Astrocyte of the spinal cord (primary cell): ENCODE measurements at places on chromosomes 3 and 15.

- no peak for DNase-seq
Measured at GRCh38 chr3:47359323-47359722, 21.5 kb upstream of the PTPN23 start.

GRCh38 chr3:189652042-189652441, 20.9 kb downstream of the TP63 start:
- no peak for DNase-seq

DNA sequence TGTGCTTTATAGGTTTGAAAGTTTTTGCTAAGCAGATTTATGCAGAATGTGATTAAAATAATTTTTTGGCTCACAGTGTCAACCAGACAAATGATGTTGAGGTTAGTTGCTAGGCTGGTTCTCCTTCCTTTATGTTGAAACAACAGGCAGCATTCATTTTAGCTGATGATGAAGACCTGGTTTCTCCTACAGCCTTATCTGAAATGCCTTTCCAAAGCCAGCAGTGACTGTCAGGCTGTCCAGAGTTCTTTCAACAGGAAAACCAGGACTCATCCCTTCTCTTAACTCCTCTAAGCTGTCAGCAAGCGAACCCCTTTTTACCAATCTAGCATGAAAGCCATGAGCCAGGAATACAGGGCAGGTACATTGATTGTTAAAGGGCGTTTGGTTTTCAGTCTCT, 84.1 kb downstream of the ZNF609 start:
- no peak for DNase-seq

GRCh38 chr3:197333901-197334639, 35.7 kb upstream of the DLG1 start:
- no peak for DNase-seq

DNA sequence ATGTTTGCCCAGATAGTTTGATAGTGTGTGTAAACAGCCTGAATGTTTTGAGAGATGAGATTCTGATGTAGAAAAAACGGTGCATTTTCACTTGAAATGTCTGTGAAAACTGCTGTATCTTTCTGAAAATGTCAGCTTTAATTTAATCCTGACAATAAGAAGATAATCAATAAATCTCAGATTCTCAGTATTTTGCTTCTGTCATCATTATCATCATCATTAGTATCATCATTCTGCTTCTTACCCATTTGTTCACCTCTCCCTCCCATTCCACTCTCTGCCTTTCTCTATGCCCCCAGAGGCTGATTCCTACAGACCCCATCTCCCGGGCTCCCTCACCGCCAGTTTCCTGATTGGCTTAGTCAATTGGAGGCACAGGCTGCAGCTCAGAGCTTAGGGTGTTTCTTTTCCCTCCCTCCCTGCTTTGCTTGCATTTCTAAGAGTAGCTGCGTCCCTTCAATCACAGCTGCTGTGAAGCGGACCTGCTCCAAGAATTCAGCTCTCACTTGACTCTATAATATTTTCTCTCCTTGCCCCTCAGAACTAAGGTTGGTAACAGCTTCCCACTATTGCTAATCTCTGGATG, 8.2 kb upstream of the SNTN start:
- no peak for DNase-seq

DNA sequence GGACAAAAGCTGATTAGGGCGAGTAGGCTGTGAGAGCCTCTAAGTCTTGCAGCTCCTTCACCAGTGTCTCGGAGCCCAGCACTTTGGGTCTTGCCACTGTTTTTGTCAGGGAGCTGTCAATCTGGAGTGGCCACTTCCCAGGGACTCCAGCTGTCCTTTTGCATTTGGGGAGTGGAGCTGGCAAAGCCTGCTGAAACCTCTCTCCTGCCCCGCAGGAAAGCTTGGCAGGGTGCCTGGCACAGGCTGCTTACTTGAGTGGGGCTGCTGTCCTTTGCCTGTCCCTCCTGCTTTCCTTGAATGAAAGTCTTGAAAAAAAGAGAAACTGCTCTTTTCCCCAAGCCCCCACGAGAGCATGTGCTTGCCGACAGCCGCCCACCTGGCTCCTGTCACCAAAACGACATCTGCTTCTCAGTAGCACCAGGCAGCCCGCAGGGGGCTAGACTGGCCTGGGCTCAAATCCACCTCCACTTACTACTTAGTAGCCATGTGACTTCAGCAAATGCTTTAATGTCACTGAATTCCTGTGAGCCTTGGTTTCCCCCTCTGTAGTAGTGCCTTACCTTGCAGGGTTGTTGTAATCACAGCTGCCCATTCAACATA, 13.7 kb downstream of the USP13 start:
- peak; percentile 36 for DNase-seq

GRCh38 chr3:68988740-68989139, 24.7 kb downstream of the EOGT start:
- DNase-seq, result peak; percentile 65

DNA sequence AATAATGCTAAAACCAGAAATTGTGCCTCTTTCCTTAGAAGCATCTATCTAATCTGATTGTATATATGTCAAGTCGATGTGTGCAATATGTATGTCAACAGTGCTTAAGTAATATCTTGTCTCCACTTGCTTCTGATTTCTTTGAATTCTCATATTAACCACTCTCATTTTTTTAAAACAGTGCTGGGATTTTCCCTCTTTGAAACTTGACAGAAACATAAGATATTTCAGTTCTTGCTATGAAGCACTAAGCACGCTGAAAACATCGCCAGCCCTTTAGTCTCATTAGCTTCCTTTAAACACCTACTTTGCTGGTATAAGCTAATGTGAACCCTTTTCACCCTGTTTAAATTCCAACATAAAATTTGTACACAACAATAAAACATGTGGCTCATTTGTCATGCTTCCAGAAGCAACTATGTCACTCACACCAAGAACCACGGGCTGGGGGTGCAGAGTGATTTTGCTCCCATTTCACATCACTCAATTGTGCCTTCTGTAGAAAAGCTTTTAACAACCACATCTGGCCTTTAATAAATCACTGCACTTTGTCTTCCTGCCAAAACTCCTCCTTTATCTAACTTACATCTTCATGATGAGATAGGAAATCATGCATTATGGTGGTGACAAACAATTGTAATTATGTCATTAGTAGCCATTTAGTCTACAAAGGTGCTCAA, 185.2 kb downstream of the FOXP1 start:
- no peak for DNase-seq

- DNase-seq, result no peak
Measured at GRCh38 chr3:151852074-151852811, 21.2 kb upstream of the SUCNR1 start.

DNA sequence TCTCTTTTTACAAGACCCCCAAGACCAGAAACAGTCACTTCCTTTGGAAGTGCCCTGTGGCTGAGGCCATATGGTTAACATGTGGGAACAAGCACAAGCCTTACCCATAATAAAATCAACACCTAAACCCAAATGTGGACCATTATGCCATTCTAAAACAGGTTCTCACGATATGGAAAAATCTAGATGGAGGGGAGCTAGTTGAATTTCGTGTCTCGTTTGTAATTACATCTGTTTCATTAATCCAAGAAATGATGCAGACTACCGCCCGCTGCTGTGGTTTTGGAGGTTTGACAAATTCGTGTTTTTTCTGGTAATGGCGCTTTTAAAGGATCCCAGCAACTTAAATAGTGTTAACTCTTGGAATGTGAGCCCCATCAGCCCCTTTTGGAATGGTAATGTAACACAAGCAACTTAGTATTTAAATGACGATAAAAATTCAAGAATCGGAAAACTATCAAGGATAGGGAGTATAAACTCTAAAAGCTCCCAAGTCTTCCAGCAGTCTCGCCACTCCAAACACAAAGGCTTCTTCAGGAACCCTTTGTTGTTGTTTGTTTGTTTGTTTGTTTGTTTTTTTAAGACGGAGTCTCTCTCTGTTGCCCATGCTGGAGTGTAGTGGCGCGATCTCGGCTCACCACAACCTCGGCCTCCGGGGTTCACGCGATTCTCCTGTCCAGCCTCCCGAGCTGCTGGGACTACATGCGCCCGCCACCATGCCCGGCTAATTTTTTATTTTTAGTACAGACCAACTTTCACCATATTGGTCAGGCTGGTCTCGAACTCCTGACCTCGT, 1.1 kb downstream of the CNBP start:
- peak; percentile 54 for DNase-seq

DNA sequence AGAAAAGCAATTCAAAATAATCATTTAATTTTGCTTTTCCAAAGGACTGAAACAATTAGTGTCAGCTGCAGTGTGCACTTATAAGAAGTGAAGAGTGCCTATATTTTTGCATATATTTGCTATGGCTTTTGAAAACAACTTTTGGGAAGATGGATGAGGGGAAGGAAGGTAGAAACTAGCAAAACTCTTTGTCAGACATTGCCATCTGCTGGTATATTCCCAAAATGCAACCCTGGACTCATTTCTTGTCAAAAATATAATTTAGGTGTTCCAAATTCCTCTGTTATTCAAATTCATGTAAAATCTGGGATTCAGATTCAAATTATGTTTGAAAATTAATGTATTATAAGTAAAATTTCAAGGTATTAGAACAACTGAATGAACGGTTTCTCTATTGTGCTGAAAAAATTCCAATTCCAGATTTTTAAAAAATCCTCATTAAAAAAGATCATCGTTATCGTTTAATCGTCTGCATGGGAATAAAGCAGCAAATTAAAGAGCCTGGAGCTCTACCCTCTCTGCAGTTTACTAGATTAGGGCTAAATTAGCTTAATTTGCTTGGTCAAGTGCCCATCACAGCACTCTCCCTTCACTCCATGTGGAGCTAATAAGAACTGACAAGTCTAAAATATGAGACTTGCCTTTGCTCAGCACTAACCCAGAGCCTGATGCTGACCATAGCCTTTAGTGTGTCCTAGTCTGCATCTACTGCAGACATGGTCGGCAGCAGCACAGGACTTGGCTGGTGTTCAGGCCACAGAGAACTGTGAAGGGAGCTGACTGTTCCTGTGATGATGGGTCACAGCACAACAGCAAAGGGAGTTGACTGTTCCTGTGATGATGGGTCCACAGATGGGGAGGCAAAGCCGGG, 67.9 kb upstream of the MITF start:
- peak; percentile 43 for DNase-seq

GRCh38 chr3:84621823-84622222, 337.0 kb upstream of the CADM2 start:
- DNase-seq, result no peak

DNA sequence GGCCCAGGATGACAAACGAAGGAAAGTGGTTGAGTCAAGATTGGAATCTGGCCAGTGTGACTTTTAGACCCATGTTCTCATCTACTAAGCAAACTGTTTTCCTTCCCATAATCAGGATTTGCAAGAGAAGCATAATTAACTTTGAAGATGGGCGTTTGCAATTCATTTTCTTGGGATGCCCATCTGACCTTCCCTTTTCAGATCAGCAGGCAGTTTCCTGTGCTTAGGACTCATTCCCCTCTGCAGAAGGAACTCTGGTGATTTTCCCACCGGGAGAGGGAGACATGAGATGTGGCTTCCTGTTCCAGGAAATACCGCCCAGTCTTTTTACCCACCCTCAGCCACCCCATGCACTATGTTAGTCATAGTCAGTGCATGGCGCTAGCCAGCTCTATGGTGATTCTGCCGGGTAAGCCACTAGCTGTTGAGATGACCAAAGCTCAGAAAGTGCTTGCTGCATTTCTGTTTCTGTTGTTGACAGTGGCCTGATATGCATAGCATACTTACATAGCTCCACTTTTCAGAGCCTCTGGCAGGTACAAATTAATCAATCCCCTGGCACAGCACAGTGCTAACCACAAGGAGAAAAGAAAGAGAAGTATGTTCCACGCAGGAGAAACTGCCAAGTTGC, 129.4 kb downstream of the VGLL4 start:
- peak; percentile 96 for DNase-seq

DNA sequence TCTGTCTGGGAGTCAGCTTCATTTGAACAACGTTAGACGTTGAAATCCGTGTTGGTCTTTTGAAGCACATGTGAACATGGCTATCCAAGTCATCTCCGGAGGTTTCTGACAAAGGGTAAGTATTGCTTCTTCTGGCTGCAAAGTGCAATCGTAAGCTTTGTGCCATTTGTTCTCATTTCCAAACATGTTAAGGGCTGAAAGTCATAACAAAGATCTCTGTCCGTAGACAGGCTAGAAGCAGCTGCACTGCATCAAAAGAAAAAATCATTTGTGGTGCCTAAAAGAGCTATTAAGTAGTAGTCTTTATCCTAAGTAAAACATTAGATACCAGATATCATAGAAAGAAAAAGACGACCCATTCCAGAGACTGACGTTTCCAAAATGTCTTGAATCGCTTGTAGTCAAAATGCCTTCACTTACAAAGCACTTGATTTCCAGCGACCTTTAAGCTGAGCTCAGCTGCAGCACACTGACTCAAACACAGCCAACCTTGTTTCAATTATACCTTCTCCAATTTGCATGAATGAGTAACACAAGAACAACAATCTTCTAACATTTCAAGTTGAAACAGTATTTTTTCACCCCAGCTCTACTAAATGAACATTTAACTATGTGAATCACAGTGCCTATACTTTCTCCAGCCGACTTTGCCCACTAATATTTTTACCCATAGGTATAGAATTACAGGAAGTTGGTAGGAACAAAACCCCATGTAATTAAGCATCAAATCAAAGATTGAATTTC, 76.6 kb downstream of the NEDD4 start:
- peak; percentile 85 for DNase-seq

- DNase-seq, result no peak
Measured at GRCh38 chr3:101852983-101853840, 3.9 kb downstream of the NFKBIZ start.

- DNase-seq, result no peak
Measured at GRCh38 chr3:22292681-22293080, 541.7 kb upstream of the ZNF385D start.

DNA sequence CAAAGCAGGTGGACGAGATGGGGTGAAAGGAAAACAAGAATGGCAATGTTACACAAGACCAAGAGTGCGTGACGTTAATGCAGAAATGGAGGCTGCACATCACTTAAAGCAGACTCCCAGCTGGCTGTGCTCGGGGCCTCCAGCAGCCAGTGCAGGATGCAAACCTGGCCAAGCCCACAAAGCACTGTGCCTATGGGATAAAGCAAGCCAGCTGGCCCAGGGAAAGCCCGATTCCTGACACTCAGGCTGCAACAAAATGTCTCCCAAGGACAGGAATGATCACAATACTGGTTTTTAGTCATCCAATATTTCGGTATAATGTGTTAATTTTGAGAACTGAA, 86.2 kb downstream of the SEC22A start:
- DNase-seq, result no peak

- DNase-seq, result no peak
Measured at GRCh38 chr3:5634411-5634810, 446.9 kb downstream of the EDEM1 start.

- DNase-seq, result peak; percentile 62
Measured at GRCh38 chr3:124407260-124407659, 323.0 kb upstream of the UMPS start.

GRCh38 chr15:100183921-100184495, 157.8 kb downstream of the ADAMTS17 start:
- DNase-seq, result no peak

GRCh38 chr3:128367761-128368160, 98.9 kb downstream of the DNAJB8 start:
- DNase-seq, result peak; percentile 8

GRCh38 chr3:42778644-42779043, 5.6 kb upstream of the CCDC13 start:
- peak; percentile 38 for DNase-seq
